Activated naive CD8-positive, alpha-beta T cell treated with anti-CD3 and anti-CD28 coated beads, Interleukin-2, amount 10 ng/mL, durations not matched to agents 7 days and 5 days (primary cell): ENCODE measurements at places on chromosomes 6 and 20. TPM values are rescaled to one million over a fixed set of nuclear protein-coding genes. Genes with fewer than 3 reads are reported as not detected.

HEY2 gene
- 0.22 TPM for total RNA-seq

CEP57L1 gene
- total RNA-seq: 22.6 TPM

RMND1 gene
- total RNA-seq: 22.0 TPM

CENPW gene
- total RNA-seq: 43.3 TPM

RAB32 gene
- not detected for total RNA-seq

DPPA5 gene
- not detected for total RNA-seq

NOTCH4 gene
- 0.79 TPM for total RNA-seq

ZNF831 gene
- 16.3 TPM for total RNA-seq

FAXC gene
- not detected for total RNA-seq
